Fibroblast of skin of left biceps (primary cell): ENCODE measurements at places on chromosomes 3 and 15.

GRCh38 chr3:11185564-11186317, 31.4 kb downstream of the HRH1 start:
- DNase-seq: peak; percentile 87

- no peak for DNase-seq
Observed at GRCh38 chr3:115074502-115074901, 72.6 kb downstream of the ZBTB20 start.

DNA sequence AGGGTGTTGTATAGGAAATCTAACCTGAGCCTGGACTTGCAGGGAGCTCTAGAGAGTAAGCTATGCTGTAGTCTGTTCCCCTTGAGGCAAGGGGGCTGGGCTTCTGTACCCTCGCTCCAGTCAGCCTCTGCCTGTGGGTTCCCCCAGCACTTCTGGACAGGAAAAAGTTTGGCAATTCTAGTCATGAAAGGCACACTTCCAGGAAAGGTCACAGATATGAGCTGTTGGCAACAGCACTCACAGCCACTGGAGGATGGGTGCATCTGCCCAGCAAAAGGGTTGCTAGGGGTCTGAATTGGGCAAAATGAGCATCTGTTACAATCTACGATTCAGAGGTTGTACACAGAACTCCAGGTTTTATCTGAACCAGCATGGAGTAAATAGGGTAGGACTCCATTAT, 281.2 kb downstream of the ERC2 start:
- DNase-seq: no peak

DNA sequence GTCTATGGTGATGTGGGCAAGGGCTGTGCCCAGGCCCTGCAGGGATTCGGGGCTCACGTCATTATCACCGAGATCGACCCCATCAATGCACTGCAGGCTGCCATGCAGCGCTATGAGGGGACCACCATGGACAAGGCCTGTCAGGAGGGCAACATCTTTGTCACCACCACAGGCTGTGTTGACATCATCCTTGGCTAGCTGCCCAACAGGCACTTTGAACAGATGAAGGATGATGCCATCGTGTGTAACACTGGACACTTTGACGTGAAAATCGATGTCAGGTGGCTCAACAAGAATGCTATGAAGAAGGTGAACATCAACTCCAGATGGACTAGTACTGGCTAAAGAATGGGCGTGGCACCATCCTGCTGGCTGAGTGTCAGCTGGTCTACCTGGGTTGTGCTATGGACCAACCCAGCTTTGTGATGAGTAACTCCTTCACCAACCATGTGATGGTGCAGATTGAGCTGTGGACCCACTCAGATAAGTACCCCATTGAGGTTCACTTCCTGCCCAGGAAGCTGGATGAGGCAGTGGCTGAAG, 6.1 kb upstream of the USP8 start:
- DNase-seq: no peak

- no peak for DNase-seq
Observed at GRCh38 chr3:135020181-135020580, 225.1 kb downstream of the EPHB1 start.

- DNase-seq: no peak
Observed at GRCh38 chr3:156685198-156685597, 10.8 kb downstream of the TIPARP start.
